ENCODE measurements at places on chromosomes 13 and 19.

DNA sequence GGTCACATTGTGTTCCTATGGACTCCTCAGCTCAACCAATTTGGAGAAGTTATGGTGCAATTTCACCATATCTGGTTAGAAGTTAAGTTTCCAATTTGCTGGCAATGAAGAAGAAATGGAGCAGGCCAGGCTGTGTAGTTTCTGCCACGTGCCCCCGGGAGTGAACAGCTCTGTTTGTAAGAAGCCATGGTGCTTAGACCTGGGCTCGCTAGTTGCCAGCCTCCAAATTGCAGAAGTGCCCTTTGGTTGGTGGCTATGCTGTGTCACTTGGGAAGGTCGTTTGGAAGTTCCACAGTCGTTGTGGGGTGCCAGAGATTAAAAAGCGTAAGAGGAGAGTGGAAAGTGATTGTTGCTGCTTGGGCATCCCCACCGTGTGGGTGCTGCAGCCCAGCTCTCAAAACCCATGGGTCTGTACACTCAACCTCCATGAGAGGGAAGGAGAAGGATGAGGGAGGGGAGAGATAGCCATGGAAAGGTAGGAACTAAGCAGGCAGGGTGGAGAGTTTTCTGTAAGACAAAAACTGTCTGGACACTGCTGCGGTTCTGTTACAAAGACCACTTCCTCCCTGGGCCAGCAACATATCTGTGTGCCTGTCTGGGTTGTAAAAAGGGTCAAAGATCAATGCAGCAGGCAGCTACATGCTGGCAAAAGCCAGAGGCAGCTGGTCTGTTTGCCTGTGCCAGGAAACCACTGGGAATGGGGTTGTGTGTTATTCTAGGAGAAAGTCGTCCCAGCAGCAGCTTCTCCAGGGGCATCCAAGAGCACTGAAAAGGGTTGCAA lies 10.8 kb downstream of the ALOX5AP start:
- no peak for DNase-seq

GRCh38 chr13:102318233-102318632 lies 83.6 kb downstream of the FGF14 start:
- DNase-seq, result no peak

GRCh38 chr13:113405481-113406300 lies 41.8 kb upstream of the GRTP1 start:
- DNase-seq, result no peak

DNA sequence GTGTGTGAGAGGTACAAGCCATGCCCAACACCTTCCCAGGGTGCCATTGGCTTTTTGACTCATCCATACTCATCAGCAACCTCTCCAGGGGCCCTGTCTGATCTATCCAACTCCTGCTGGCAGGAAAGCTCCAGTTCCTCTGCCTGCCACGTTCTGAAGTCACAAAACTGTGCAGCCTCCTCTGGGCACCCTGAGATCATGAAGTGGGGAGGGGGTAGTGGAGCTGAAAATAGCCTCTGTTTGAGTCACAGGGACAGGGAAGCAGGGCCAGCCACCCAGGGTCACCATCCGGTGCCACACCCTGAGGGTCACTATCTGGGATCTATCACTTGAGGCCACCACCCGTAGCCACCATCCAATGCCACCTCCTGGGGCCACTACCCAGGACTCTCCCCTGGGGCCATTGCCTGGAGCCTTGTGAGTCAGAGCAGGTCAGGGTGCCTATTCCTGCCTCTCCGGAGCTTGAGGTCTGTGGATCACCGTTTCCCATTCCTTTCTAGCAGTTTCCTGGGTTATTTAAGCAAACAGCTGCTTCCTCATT lies 172.1 kb downstream of the NUFIP1 start:
- peak; percentile 73 for DNase-seq

DNA sequence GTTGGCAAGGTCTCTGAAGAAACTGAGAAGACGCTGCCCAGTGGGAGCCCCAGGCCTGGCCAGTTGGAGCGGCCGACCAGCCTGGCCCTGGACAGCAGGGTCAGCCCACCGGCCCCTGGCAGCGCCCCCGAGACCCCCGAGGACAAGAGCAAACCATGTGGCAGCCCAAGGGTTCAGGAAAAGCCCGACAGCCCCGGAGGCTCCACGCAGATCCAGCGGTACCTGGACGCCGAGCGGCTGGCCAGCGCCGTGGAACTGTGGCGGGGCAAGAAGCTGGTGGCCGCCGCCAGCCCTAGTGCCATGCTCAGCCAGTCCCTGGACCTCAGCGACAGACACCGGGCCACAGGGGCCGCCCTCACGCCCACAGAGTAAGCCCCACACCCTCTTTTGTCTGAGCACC lies 20.1 kb upstream of the USE1 start:
- DNase-seq, result no peak

GRCh38 chr13:41152005-41152404 lies 19.4 kb upstream of the KBTBD6 start:
- no peak for DNase-seq

GRCh38 chr19:1540365-1540925 lies 16.6 kb downstream of the PLK5 start:
- no peak for DNase-seq

GRCh38 chr13:113886561-113887112 lies 22.8 kb upstream of the GAS6 start:
- DNase-seq, result no peak

- DNase-seq, result no peak
Observed at GRCh38 chr19:28556371-28556770, 656.6 kb downstream of the UQCRFS1 start.

GRCh38 chr19:1655131-1655981 lies 2.9 kb upstream of the TCF3 start:
- DNase-seq, result no peak

DNA sequence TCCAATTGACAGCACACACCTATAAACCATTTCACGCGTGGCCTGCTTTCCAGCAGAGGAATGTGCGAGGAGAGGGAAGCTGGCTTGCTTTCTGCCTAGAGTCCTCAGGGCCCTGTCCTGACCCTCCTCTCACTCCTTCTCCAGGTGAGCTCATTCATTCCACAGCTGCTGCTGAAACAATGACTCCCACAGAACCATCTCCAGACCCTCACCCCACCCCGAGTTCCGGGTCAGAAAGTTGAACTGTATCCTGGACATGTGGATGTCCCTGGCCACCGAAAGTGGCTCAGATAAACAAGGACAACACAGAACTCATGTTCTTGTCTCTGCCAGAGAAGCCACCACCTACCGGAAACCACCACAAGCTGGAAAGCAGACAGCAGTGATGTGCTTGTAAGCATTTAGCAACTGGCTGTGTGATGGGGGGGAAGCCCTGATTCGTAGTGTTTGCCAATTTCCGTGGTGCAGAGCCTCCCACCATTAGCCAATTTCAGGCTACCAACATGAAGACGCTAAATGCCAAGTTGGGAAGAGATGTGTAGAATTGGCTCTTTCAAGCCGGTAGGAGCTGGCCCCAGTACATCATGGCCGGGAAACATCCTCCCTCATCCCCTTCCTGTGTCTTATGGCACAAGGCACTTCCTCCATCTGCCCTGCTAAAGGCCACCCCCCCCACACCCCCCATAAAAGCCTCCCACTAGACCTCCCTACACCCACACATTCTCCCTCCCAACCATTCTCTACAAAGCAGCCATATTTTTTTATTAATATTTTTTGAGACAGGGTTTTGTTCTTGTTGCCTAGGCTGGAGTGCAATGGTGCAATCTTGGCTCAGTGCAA lies 5.0 kb downstream of the SYCE2 start:
- DNase-seq, result no peak

- no peak for DNase-seq
Observed at GRCh38 chr19:13581576-13581975, 75.3 kb upstream of the CACNA1A start.

- DNase-seq, result peak; percentile 12
Observed at GRCh38 chr13:32585550-32586079, 637 bp upstream of the PDS5B start.

- DNase-seq, result no peak
Observed at GRCh38 chr19:1038978-1039645, 795 bp upstream of the ABCA7 start.

DNA sequence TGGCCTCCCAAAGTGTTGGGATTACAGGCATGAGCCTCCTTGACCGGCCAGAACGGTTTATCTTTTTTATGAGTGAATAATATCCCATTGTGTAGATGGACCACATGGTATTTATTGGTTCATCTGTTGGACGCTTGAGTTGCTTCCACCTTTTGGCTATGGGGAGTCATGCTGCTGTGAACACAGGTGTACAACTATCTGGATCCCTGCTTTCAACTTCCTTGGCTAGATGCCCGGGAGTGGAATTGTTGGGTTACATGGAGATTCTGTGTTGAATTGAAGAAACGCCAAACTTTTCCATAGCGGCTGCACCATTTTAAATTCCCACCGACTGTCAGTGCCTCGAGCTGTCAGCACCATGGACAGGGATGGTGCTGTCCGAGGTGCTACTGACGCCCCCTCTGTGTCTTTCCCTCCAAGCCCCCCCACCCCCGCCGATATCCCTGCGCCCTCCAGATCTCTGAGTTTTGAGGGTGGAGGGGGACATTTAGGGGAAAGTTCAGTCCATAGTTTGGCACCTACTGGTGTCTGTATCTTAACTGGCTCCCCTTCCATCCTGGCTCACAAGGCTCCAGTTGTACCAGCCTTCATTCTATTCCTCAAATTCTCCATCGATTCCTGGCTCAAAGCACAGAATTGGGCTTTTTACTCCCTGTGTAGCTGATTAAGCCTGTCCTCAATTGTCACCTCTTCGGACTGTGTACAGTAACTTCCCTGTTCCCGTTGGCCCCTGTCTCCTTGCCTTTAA lies 27.3 kb downstream of the PNPLA6 start:
- DNase-seq, result peak; percentile 21

DNA sequence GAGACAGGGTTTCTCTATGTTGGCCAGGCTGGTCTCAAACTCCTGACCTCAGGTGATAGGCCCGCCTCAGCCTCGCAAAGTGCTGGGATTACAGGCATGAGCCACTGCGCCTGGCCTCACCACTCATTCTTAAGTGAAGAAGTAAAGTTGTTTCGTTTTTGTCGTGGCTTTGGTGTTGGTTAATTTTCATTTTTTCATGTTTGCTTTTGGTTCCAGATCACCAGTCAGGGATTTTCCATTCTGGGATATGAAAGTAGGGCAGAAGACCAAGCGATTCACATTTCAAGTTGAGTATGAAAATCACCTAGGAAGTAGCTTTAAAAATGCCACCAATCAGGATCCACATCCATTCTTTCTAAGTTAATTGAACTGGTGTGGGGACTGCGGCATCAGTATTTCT lies 289.9 kb downstream of the DIAPH3 start:
- peak; percentile 58 for DNase-seq

GRCh38 chr19:10603873-10604459 lies 16.9 kb upstream of the AP1M2 start:
- no peak for DNase-seq

DNA sequence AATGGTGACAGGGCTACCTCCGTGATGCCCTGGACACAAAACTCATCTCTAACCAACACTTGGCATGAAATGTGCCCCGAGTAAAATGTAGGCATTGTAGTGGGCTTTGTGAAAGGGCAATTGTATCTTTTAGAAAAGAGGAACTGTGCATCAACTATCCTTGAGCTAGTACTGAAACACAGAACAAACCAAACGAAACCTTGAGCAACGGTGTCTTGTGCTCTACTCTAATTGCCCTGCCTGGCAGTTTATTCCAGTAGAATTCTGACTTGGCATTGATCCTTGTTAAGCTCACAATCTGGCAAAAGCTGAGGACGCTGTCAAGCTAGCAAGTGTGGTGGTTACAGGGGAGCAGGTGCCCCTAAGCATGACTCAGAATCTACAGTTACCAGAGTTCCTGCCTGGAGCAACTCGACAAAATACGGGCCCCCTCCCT lies 707.1 kb upstream of the SPRY2 start:
- DNase-seq, result no peak
